ENCODE measurements at places on chromosomes 12 and 14. TPM values are rescaled to one million over a fixed set of nuclear protein-coding genes. Genes with fewer than 3 reads are reported as not detected.

- peak overlapping the region; percentile 75 for H3K27ac ChIP-seq
- peaks cover 3% of the 10 kb centered on the region for H3K36me3 ChIP-seq
- peak overlapping the region; percentile 92 for H3K4me3 ChIP-seq
- peak; percentile 41 for DNase-seq
Measured at GRCh38 chr12:57765003-57765697, 1.7 kb downstream of the CYP27B1 start.

DNA sequence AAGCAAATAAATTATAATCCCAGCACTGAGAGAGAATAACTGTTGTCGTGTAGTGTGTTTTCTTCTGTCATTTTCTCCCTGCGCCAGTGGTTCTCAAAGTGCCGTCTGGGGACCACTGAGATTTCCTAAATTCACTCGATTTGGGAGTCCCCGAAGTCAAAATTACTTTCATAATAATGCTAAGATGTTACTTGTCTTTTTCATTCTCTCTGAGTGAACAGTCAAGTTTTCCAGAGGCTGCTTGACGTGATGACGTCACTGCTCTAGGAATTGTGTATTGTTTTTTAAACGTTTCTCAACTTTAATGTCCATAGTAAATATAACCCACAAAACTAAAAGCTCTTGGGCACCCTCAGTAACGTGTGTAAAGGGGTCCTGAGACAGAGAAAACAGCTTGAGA lies 796 bp upstream of the POP5 start:
- peaks cover 14% of the 10 kb centered on the region for H3K27me3 ChIP-seq
- peak overlapping the region; percentile 97 for H3K27ac ChIP-seq
- no peaks in the 10 kb centered on the region for H3K36me3 ChIP-seq
- peak overlapping the region; percentile 97 for H3K4me3 ChIP-seq
- no peak for DNase-seq

DNA sequence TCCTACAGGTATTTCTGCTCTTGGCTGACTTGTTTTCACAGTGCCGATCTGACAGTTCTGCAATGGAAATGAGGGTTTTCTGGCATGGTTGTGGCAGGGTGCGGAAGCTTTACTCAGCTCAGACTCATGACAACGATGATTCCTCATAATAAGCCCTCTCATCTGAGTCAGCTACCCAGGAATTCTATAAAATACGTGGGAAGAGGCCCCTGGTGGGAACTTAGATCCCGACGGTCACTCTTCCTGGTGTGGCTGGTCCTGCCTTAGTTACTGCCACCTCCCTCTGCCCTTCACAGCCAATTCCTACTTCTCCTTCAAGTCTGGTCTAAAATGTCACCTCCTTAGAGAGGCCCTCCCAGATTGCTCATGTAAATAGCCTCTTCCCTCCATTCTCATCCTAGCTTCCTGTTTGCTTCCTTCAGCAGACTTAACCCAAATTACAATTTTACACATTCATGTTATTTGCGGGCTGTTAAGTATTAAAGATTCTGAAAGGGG lies 104.2 kb upstream of the MAP1LC3B2 start:
- no peak overlapping the region for H3K27ac ChIP-seq
- H3K4me1 ChIP-seq, result peaks cover 5% of the 10 kb centered on the region
- no peaks in the 10 kb centered on the region for H3K36me3 ChIP-seq
- no peak for DNase-seq
- no peak overlapping the region for H3K4me3 ChIP-seq

DNA sequence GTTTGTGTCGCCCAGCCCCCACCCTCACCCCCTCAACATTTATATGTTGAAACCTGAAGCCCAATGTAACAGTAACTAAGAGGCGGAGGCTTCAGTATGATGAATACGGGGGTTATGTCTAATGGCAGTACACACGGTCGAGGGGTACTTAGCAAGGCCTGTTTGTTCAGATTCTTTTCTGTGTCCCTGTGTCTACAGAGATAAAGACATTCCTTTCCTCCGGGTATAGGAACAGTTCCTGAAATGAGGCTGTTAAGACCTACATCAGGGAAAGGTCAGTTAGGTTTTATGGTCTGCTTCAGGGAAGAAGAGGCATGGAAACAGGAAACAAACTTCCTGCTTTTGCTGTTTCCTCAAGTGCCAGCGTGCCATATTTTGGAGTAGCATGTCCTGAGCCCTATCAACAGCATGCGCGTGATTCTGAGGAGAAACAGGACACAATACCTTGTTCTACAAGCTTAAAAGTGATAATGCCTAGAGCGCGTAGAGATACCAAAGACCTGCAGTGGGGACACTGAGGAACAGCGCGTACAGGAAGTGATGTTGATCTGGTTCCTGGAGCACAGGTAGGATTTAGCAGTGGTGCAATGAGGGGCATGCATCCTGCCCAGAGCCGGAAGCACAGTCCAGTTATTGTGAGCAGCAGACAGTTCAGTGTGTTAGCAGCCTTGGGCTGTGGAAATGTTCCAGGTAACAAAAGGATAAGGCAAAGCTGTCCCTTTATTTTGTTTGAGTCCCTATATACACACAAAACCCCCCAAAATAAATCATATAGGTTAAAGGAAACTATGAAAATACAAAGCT lies 47.2 kb downstream of the FGD4 start:
- no peak overlapping the region for H3K27ac ChIP-seq
- no peak for DNase-seq
- H3K4me3 ChIP-seq, result no peak overlapping the region
- peaks cover 6% of the 10 kb centered on the region for H3K4me1 ChIP-seq
- no peaks in the 10 kb centered on the region for H3K36me3 ChIP-seq

DNA sequence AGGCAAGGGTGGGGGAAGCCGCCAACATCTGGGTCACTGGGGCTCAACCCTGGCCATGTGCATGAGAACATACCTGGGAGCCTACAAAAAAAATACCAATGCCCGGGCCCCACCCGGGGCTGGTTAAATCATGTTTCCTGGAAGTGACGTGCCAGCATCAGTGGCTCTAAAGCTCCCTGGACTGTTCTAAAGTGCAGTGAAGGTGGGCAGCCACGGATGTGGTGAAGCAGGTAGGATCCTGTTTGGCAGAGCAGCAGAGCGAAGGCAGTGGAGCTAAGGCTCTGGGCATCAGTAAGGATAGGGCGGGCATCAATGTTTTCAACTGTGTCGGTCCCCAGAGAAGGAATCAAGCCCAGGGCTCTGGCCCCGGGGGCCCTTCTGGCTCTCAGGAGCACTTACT lies 525 bp upstream of the GPR68 start:
- DNase-seq, result peak; percentile 71
- peaks cover 11% of the 10 kb centered on the region for H3K36me3 ChIP-seq
- peaks cover 74% of the 10 kb centered on the region for H3K4me1 ChIP-seq
- peak overlapping the region; percentile 95 for H3K4me3 ChIP-seq
- no peaks in the 10 kb centered on the region for H3K27me3 ChIP-seq
- H3K27ac ChIP-seq, result peak overlapping the region; percentile 86

DNA sequence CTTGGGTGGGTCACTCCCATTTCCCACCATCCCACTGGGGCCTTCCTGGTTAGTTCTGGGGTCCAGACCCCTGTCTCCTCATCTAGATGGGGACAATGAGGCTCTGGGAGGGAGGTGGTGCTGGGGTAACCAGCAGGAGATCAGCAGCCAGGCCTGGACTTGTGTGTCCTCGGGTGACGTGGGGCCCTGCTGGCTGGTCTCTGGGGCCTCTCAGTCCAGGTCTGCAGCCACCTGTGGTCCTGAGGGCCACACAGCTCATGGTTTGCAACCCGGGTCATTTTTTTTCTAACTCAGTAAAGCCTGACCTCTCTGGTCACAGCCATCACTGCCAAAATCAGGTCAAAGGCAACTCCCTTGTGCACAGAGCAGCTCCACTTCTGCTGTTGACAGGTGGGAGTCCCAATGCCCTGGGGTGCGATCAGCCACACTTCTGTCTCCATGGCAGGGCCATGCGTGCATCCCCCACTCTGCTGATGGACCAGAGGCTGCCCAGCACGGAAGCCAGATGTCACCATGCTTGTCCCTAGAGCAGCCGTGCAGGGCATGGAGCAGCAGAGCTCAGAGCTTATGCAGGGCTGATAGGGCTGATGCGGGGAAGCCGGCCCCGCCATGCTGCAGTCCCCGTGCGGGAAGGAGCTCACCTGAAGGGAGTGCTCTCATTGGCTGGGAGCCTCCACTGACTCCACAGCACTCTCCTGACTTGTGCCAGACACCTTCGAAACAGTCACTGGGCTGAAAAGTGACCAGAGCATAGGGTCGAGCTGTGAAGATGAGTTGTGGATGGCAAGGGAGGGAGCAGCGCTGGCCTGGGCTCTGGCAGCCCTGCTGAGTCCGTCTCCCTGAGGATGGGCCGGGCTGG lies 250.9 kb downstream of the ADGRD1 start:
- peaks cover 17% of the 10 kb centered on the region for H3K27me3 ChIP-seq
- DNase-seq, result no peak
- H3K4me3 ChIP-seq, result no peak overlapping the region
- no peaks in the 10 kb centered on the region for H3K36me3 ChIP-seq

- no peak overlapping the region for H3K4me3 ChIP-seq
- no peaks in the 10 kb centered on the region for H3K36me3 ChIP-seq
- peak overlapping the region; percentile 34 for H3K27ac ChIP-seq
- no peak for DNase-seq
- H3K27me3 ChIP-seq, result no peaks in the 10 kb centered on the region
Measured at GRCh38 chr12:75981247-75982168, 50.1 kb downstream of the PHLDA1 start.

GRCh38 chr12:3141339-3142321 lies 64.5 kb downstream of the TSPAN9 start:
- H3K27me3 ChIP-seq, result peaks cover 62% of the 10 kb centered on the region
- DNase-seq, result no peak
- peaks cover 9% of the 10 kb centered on the region for H3K4me1 ChIP-seq
- H3K36me3 ChIP-seq, result peaks cover 5% of the 10 kb centered on the region
- H3K27ac ChIP-seq, result no peak overlapping the region

- peaks cover 2% of the 10 kb centered on the region for H3K36me3 ChIP-seq
- H3K4me3 ChIP-seq, result no peak overlapping the region
- peaks cover 13% of the 10 kb centered on the region for H3K27me3 ChIP-seq
- no peak for DNase-seq
- H3K4me1 ChIP-seq, result no peaks in the 10 kb centered on the region
Measured at GRCh38 chr12:92945659-92946220, 16.6 kb upstream of the EEA1 start.

DNA sequence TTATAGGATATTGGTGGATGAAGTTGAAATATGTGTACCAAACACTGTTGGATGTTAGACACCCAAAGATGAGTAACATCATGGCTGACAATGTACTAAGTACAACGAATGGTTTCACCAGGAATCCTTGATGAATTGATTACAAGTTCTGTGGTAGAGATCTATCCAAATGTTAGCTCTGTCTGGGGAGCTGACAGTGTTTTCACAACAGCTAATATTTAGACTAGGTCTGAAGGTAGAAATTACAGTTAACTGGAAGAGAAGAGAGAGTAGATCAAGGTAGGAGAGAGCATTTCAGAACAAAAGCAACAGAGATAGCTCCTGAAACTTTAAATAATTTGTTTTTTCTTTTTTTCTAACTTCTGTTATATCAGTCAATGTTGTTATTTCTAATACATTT lies 44.9 kb downstream of the DERA start:
- H3K27ac ChIP-seq, result no peak overlapping the region
- H3K4me3 ChIP-seq, result no peak overlapping the region
- DNase-seq, result no peak
- H3K27me3 ChIP-seq, result no peaks in the 10 kb centered on the region

DNA sequence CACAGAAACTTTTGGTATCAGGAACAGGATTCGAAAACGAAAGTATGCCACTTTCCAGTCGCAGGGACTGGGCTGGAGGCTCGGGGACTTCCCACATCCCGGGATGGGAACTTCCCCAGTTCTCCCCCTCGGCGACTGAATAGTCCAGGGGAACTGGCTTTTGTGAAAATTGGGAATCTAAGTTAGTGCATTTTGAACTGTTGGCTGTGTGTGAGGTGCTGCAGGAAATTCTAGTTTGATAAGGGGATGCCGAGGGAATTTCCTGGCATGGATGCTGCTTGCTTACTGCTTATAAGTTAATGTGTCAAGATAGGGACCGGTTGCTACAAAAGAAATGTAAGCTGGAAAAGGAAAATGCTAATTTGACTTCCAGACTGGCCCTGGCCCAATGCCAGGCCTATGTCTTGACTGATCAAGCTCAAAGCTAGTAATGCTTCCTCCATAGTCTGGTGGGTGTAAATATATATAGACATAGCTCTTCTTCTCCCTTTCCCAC lies 73.4 kb upstream of the EIF5 start:
- peaks cover 16% of the 10 kb centered on the region for H3K4me1 ChIP-seq
- H3K27me3 ChIP-seq, result peaks cover 58% of the 10 kb centered on the region
- DNase-seq, result no peak
- H3K27ac ChIP-seq, result peak overlapping the region; percentile 57

DNA sequence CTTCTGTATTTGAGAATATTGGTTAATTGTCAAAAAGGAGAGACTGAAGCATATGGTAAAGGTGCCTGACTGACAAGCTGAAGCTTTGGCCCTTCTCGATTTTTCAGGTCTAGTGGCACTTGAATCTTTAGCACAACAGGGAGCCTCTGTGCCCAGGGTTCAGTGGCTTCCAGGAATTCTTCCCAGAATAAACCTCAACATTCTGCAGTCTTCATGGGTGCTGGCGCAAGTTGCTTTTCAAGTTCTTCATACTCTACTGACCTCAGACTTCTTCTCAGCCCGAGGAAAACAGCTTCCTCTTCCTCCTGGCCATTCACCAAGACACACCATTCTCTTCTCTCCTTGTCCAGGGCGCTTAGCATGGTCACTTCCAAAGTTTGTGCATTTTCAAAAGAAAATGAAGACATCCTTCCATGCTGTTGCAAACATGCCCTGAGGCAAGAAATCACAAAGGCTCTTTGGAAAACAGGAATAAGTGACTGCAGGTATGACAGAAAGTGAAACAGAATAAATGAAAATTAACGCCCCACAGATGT lies 89.9 kb downstream of the MGST1 start:
- H3K4me1 ChIP-seq, result no peaks in the 10 kb centered on the region
- H3K4me3 ChIP-seq, result no peak overlapping the region
- H3K27ac ChIP-seq, result no peak overlapping the region
- H3K36me3 ChIP-seq, result no peaks in the 10 kb centered on the region
- DNase-seq, result no peak

DNA sequence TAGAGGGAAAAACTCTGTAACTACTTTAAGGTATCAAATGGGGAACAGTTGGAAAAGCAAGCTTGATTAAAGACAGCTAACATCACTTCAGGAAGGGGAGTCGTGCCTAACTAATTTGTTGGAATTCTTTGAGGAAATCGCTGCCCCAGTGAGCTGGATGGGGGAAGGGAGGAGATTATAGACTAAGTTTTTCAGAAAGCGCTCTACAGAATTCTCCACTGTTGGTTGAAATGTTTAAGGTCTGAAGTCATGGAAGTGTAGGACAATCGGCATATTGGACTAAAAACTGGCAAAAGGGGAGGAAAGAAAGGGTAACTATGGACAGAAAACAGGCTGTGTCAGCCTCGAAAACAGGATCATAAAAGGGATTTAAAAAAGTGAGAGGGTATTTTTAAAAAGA lies 229.9 kb upstream of the HMGA2 start:
- no peaks in the 10 kb centered on the region for H3K36me3 ChIP-seq
- no peaks in the 10 kb centered on the region for H3K4me1 ChIP-seq
- peaks cover 8% of the 10 kb centered on the region for H3K27me3 ChIP-seq
- no peak overlapping the region for H3K4me3 ChIP-seq
- H3K27ac ChIP-seq, result no peak overlapping the region

Gene PSMD9
- 51.3 TPM for total RNA-seq

Gene CIROP
- not detected for total RNA-seq

Gene NAV3
- not detected for total RNA-seq

Gene KRT74
- not detected for total RNA-seq

Gene TMPRSS12
- not detected for total RNA-seq

Gene RND1
- total RNA-seq, result 8.2 TPM

All from T-helper 17 cell (primary cell).